ENCODE measurements at places on chromosomes 16 and 17.

- DNase-seq = peak; percentile 21
Measured at GRCh38 chr16:80948886-80949493, 57.7 kb downstream of the CMC2 start.

GRCh38 chr17:48625495-48626244 is 488 bp downstream of the HOXB9 start:
- DNase-seq = no peak

DNA sequence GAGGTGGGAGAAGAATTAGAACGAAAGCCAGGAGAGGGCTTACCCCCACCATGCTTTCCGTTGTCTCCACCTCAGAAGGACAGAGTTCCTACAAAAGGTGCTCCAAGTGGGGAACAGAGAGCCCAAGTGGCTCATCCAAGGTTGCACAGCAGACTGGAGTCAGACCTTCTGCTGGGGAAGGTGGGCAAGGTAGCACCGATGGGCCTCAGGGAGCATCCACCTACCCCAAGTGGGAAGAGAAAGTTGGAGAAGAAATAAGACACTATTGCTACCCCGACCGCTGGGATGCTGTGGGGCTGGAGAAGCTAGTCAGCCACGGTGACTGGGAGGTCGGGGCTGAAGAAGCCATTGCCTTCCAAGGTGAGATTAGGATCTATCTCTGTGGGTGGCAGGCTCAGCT is 21.5 kb downstream of the UNC119 start:
- DNase-seq = no peak

DNA sequence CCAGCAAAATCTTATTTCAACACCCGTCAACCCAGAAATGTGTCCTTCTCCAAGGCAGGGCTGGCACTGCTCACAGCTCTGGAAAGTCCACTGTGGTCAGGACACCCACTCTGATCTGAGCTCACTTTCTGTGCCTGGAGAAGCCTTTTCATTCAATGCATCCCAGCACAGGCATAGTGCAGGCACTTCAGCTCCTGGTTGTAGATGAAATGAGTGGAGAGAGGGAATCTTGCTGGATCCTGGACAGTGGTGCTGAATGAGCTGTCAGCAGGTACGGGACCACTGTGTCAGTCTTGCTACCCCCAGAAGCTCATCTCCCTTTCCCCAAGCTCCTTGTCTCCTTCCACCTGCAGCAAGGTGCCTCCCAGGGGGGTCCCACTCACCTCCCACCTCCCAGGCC is 86.1 kb upstream of the SALL1 start:
- no peak for DNase-seq

GRCh38 chr16:56258508-56259424 is 67.5 kb downstream of the GNAO1 start:
- no peak for DNase-seq

DNA sequence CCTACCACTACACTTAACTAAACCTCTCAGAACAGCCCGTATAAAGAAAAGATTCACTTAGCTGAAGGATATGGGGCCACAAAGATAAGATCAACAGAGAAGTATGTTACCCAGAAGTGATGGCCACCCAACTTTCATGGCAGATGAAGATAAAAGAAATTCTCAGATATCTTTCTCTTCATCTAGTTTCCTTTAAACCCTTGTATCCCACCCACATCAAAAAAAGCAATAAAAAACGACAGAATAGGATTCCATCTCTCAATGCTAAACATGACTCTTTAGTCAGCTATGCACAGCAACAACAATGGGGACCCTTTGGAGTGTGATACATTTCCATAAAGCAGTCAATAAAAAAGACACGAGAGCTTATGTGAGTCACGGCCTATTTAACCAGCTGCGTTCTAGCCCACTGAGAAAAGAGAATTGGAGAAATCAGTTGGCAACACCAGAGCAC is 86.6 kb downstream of the SNX11 start:
- no peak for DNase-seq

DNA sequence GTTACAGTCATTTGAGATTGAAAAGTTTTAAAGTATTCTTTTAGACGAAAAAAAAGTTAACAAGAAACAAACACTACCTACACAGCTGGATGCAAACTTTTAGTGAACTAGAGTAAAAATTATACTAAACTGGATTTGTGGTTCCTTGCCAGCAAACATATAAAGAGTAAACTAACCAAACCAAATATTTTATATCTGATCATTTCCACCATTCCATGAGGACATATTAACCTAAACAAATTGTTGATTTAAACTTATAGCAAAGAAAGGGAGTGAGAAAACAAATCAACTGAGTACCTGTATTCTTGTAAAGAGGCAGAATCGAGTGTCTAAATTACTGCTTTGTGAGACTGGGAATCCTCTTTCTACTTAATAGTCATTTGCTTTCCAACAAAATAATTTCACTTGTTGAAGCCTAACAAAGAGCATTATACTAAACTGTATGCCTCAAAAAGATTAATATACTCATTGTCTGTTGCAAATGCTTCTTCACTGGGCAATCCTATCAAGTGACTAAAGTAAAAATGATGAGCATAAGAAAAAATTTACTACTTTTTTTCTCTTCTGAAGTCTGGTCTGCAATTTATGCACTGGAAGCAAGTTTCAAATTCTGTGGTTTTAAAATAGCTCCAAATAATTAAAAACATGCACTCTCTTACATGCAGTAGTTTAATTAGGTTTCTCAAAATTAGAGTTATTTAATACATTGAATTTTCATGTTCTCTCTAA is 37.5 kb downstream of the AKAP10 start:
- DNase-seq = peak; percentile 6

- DNase-seq = no peak
Measured at GRCh38 chr17:78903101-78903779, at the start of gene CEP295NL. CEP295NL (minus strand) TSS chr17:78903201; CDS start chr17:78901828, 1,373 bp downstream.

- DNase-seq = no peak
Measured at GRCh38 chr17:18039535-18040260, 490 bp downstream of the GID4 start.

DNA sequence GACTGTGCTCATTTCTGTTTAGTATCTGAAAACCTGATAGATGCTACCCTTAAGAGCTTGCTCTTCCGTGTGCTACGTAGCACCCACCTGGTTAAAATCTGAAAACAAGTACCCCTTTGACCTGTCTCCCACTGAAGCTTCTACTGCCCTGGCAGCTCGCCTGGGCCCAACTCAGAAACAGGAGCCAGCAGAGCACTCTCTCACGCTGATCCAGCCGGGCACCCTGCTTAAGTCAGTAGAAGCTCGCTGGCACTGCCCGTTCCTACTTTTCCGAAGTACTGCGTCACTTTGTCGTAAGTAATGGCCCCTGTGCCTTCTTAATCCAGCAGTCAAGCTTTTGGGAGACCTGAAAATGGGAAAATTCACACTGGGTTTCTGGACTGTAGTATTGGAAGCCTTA is 18.9 kb downstream of the NTAN1 start:
- DNase-seq = no peak

DNA sequence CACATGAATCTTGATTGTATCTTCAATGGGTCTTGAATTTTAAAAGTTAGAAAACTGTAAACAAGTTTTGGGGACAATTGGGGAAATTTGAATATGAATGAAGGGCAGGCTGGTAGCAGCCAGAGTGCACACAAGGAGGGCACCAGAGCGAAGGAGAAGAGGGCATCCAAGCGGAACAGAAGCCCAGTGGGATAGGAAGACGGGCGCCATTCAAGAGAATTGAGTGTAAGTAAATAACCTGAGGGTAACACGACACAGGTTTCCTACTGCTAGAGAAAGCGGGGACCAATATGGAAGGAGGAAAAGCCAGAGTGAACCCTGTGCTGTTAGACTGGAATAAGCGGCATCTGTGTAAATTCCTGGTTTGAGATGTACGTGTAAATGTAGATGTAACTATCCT is 115.1 kb upstream of the CCL2 start:
- DNase-seq = no peak

- no peak for DNase-seq
Measured at GRCh38 chr17:1650731-1651558, 1.3 kb upstream of the RILP start.

DNA sequence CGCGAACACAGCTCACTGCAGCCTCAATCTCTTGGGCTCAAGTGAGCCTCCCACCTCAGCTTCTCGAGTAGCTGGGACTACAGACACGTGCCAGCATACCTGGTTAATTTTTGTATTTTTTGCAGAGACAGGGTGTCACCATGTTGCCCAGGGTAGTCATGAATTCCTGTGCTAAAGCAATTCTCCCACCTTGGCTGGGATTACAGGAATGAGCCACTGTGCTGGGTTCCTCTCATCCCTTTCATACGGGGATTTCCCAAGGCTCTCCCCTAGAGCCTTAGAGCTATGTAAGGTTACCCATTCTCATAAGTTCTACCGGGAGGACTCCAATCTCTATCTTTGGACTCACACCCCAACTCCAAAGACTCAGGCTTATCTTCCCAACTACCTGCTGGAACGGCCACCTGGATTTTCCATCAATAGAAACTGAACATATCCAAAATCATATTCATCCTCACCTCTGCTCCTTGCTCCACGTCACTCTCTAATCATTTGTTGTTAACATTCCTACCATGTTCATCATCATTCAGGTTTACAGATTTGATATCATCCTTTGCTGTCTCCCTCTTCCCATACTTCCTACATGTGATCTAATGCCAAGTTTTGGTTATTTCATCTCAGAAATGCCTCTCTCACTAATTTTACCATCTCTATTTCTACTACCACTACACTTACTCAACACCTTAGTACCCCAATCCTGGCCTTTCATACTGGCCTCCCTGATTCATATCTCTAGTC is 92.5 kb downstream of the NCOR1 start:
- no peak for DNase-seq

DNA sequence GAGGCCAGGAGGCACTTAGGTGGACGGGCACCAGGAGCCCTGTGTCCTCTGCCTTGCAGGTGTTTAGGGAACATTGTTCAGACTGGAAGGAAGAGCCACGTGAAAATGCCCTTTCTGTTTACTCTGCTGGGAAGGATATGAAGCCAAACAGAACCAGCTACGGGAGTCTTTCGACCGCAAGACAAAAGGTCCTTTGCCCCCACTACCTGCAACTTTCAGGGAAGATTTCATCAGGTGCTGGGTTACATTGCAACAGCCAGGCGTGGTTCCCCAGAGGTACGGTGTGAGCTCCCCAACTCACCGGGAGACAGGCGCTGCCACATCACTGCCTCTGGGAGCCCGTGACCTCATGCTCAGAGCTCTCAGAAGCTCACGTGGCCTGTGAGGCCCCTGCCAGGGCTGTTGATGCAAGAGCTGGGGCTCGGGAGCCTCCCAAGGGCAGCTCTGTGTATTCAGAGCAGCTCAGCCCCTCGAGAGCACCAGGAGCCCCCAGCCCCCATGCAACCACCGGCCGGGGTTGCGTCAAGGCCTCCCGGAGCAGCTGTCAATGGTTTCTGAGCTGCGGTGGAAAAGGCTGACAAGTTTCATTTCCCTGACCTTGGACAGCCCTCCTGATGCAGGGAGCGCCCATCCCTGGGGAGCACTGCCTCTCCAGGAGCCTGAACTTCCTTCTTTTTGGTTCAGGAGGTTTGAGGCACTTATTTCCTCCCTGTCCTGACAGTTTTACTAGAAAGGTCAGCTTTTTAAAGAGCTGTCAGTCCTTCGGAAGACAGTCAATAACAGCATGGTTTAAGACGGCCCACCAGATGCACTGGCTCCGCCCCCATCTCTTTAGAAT is 42.1 kb downstream of the TBC1D16 start:
- DNase-seq = peak; percentile 69

DNA sequence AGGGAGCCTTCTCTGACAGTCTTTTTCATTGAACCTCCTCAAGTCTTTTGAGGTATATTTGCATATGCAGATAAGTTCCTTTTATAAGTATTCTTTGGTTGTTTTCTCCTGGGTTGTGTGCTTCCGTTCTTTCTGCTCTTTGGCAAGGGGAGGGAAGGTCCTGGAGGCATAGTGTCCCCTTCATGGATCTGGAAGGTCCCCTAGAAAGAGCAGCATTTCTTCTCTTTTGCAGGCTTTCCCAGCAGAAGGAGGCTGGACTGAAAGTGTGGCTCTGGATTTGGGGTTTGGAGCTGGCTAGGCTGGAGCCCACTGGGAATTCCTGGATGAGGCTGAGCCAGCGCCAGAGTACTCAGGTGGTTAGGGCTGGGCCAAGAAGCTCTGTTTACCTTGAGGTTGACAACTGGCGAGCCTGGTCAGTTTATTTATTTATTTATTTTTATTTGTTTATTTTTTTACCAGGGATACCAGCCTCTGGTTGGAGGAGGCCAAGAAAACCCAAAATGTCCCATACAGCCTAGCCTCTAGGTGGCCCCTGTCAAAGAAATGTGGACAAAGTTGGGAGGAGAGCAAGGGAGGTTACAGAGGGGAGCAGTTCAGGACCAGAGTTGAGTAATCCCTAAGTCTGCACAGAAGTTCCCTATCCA is 5.4 kb upstream of the TOP2A start:
- DNase-seq = no peak

- DNase-seq = peak; percentile 19
Measured at GRCh38 chr17:79388556-79389295, 222.1 kb downstream of the RBFOX3 start.

DNA sequence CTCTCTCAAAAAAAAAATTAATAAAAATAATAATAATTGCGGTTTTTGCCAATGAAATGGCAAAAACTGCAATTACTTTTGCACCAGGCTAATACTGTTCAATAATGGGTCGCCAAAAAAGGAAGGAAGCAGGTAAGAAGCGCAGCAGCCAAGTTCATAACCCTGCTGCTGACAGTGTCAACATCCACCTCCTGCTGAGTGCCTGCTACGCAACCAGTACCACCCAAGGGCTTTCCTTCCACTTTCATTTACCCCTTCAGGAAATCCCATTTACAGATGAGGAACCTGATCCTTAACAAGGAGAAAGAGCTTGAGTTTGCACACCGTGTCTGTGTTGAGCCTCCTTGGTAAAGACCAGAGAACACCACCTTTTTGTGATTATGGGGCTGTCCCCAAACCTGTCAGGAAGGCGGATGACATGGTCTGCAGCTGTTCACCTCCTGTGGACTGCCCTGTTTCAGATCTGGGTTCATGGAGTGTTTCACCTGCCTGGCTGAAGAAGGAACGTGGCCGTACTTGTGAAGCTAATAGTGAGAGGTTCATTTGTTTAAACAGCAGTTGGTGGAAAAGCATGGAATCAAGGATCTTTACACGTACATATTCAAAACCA is 378.0 kb downstream of the SLC39A11 start:
- no peak for DNase-seq

DNA sequence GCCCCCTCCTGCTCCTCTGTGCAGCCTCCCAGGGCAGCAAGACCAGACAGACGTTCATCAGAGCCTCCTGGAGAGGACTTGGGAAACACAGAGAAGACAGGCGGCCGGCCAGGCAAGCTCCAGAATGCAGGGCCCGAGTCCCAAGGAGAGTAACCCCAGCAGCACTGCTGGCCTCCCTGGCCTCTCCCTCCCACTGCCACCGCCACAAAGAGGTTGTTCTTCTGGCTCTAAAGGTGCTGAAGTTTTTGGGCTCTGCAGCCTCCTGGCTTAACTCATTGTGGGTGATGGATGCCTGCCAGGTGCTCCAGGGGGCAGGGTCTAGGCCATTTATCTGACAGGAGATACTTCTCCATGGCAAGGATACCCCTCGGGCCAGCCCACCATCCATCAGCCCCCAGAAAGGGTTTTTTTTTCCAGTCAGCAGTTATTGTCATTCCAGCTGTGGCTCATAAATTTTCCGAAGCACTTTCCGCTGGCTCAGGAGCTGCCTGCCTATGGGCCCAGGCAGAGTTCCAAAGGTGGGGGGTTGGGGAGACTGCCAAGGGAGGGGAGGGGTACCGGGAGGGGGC is 32.0 kb upstream of the MRPS23 start:
- peak; percentile 45 for DNase-seq

- DNase-seq = no peak
Measured at GRCh38 chr17:6328279-6328678, 106.6 kb downstream of the AIPL1 start.

All from fibroblast of gingiva (primary cell).